Tibial nerve (tissue), 4 donors: ENCODE measurements at places on chromosomes 6 and 20. TPM values are rescaled to one million over a fixed set of nuclear protein-coding genes. Genes with fewer than 3 reads are reported as not detected.

DNA sequence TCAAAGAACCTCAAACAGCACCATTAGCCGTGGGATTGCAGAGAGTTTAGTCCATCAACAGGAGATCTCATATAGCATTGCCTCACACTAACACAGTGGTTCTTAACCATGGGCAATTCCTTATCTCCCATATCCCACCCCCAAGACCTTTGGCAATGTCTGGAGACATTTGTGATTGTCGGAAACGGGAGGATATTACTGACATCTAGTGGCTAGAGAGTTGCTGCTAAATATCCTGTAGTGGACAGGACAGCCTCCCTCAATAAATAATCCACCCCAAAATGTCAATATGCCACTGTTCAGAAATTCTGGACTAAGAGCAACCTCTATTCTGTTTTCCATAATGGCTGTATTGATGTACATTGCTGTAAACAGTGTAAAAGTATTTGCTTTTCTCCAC is 210.1 kb upstream of the CCN2 start:
- H3K27ac ChIP-seq: no peak overlapping the region
- no peaks in the 10 kb centered on the region for H3K36me3 ChIP-seq
- H3K4me1 ChIP-seq: no peaks in the 10 kb centered on the region
- H3K27me3 ChIP-seq: no peaks in the 10 kb centered on the region

GRCh38 chr20:51573576-51574243 is 31.2 kb upstream of the NFATC2 start:
- H3K27ac ChIP-seq: no peak overlapping the region
- H3K27me3 ChIP-seq: no peaks in the 10 kb centered on the region
- no peak overlapping the region for H3K4me3 ChIP-seq
- no peaks in the 10 kb centered on the region for H3K4me1 ChIP-seq
- peak; percentile 68 for DNase-seq

GRCh38 chr20:577167-577791 is 32.8 kb downstream of the TCF15 start:
- H3K36me3 ChIP-seq: no peaks in the 10 kb centered on the region
- no peak for DNase-seq
- peaks cover 10% of the 10 kb centered on the region for H3K27me3 ChIP-seq
- H3K27ac ChIP-seq: no peak overlapping the region

- DNase-seq: no peak
- H3K27ac ChIP-seq: no peak overlapping the region
- no peaks in the 10 kb centered on the region for H3K27me3 ChIP-seq
- no peaks in the 10 kb centered on the region for H3K36me3 ChIP-seq
- no peak overlapping the region for H3K4me3 ChIP-seq
Measured at GRCh38 chr20:49308875-49309274, 31.0 kb upstream of the ZNFX1 start.

- no peak overlapping the region for H3K4me3 ChIP-seq
- H3K27me3 ChIP-seq: no peaks in the 10 kb centered on the region
- DNase-seq: no peak
- H3K36me3 ChIP-seq: no peaks in the 10 kb centered on the region
- H3K4me1 ChIP-seq: no peaks in the 10 kb centered on the region
- H3K27ac ChIP-seq: no peak overlapping the region
Measured at GRCh38 chr6:89509777-89510281, 76.9 kb downstream of the ANKRD6 start.

DNA sequence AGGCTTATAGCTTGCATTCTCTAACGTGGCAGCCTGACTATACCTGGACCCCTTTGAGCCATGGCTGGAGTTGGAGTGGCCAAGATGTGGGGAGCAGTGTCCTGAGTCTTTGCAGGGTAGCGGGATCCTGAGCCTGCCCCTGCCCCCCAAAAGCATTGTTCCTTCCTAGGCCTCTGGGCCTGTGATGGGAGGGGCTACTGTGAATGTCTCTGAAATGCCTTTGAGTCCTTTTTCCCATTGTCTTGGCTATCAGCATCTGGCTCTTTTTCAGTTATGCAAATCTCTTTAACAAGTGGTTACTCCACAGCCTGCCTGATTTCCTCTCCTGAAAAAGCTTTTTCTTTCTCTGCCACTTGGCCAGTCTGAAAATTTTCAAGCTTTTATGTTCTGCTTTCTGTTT is 17.0 kb upstream of the PRL start:
- no peaks in the 10 kb centered on the region for H3K4me1 ChIP-seq
- H3K4me3 ChIP-seq: no peak overlapping the region
- no peak for DNase-seq
- no peaks in the 10 kb centered on the region for H3K36me3 ChIP-seq

- H3K27ac ChIP-seq: no peak overlapping the region
- no peaks in the 10 kb centered on the region for H3K36me3 ChIP-seq
- no peak for DNase-seq
- no peaks in the 10 kb centered on the region for H3K27me3 ChIP-seq
- H3K4me3 ChIP-seq: no peak overlapping the region
Measured at GRCh38 chr20:51199920-51200319, 177.0 kb upstream of the KCNG1 start.

The FILIP1 gene
- 14.4 TPM for total RNA-seq
